ENCODE measurements at places on chromosomes 13 and 19.

DNA sequence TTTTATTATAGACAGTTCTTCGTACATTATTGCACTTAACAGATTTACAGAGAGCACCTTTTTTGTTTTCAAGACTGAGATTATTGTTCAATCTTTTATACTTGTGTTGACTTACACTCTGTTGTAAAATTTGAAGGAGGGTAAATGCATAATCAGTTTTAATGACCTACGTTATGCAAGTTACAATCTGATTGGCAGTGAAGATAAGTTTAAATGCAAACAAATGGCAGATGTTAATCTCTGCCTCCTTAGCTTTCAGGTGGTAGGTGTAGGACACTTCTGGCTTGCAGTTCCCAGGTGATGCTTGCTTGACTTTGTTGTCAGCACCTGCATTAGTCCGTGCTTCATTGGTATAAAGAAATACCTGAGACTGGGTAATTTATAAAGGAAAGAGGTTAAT, 424.9 kb downstream of the FGF9 start:
- DNase-seq: no peak

- no peak for DNase-seq
Measured at GRCh38 chr13:74931698-74932433, 550.1 kb downstream of the TBC1D4 start.

DNA sequence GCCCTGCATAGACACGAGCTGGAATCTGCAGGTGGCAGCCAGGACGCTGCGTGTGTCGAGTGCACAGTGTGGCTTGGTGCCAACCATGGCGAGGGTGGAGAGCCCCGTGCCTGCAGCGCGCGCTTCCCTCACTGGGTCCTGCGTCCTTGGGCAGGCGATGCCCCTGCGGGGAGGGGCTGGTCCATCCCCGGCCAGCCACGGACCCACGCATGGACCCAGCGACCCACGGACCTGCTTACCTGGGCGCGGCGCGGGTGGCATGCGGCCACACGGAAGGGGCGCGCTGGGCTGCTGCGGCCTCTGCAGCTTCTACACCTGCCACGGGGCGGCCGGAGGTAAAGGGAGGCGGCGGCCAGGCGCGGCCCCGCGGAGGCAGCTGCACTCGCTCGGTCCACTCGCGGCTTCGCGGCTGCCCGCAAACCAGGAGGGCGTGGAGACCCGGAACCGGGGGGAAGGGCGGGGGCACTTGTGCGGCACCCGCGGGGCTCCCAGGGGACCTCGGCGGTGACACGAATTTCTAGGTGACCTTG, 569 bp upstream of the MCF2L start:
- DNase-seq: peak; percentile 7

DNA sequence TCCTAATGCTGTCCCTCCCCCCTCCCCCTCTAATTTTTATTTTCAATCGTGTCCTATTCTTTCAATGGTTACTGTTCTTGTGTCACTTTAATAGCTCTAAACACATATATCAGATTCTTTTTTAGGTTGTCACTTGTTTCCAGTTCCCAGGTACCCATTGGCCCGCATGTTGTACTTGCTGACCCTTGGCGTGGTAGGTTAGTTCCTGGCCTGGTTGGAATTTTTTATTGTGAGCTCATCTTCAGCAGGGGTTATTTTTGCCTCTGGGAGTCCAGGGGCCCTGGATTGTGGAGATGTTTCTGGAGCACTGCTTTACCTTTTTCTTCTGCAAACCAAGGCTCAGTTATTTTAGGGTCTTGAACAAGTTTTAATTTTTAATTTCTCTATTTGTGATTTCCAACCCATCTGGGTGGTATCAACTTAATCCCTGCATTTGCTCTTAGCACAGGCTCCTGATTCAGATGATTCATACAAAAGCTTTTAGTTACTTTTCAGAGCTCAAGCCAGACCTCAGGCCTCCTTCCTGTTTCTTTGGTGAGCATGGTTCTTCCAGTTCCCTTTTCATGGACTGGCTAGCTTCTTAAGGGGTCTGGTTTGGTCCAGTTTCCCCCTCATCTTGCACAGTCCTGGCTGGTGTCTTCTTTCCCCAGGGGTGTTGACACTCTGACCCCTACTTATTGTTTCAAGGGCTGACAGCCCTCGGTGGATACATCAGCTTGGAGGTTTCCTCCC, 220.5 kb downstream of the TM9SF2 start:
- no peak for DNase-seq

DNA sequence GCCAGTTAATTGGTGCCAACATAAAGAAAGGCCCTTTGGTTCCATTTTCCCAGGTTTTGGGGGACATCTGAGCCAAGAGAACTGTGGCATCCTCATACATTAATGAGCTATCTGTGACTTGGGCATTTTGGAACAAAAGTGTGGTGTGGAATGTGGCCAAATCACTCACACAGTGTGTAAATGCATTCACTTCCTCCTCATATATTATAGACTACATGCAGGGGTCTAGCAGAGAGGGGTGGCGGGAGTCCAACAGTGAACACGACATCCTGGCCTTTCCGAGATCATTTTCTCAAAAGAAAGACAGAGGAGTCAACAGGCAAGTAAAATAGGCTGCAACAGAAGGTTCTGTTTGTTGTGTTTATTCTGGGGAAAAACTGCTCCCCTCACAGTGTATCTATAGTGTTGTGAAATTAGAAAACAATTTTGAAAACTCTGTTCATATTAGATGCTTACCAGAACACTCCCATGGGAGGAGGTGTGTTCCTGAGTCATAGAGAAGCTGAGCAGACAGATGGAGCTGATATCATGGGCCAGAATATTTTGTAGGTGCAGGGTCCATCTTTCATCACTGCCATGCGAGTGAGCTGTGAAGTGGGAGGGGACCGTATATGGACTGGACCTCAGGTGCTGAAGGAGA, 36.9 kb downstream of the PABPC3 start:
- DNase-seq: no peak

DNA sequence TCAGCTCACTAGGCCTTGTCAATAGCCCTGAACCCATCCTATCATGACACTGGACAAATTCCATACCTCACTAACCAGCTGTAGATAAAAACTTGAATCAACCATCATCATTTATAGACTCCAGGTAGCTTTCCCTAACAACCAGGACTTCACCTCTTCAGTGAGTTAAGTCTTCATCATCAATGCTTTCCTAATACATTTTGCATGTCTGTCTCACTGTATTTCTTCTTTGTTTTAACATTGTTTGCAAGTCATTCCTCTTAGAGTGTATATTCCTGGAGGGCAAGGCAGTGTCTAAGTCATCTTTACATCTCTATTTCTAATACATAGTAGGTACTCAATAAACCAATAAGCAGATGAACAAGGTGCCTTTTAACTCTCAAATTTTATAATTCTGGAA, 123.4 kb upstream of the RFC3 start:
- no peak for DNase-seq

DNA sequence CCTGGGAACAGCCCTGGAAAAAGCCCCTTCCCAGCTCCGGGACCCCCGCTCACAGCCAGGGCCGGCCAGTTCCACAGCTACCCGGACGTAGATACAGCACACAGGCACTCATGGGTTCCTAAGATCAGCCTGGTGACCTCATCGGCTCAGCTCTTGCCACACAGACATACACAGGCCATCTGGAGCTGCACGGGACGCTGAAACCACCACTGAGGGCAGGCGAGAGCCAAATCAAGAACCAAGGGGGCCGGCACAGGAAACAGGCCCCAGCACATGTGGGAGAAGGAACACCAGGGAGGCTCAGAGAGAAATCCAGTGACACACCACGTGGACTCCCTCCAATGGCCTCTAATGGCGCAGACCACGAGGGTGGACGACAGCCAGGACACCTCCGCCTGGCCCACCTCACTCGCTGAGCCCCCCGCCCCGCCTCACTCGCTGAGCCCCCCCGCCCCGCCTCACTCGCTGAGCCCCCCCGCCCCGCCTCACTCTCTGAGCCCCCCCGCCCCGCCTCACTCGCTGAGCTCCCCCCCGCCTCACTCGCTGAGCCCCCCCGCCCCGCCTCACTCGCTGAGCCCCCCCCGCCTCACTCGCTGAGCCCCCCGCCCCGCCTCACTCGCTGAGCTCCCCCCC, 69.7 kb upstream of the C13orf46 start:
- no peak for DNase-seq

DNA sequence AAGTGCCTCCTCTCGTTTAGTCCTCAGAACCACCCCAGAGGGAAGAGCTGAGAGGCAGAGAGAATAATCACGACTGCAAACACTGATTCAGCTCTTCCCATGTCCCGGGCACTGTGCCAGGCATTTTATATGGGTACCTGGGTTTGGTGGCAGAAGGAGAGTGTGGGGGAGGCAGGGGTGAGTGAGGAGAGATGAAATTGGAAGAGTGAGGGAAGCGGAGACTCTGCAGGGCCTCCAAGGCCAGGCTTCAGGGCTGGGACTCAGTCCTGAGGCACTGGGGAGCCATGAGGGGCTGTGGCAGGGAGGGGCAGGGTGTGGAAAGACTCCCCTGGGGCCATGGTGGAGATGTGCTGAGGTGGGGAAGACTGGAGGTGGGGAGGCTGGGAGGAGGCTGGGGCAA, 8.7 kb downstream of the SYNGR4 start:
- DNase-seq: no peak

DNA sequence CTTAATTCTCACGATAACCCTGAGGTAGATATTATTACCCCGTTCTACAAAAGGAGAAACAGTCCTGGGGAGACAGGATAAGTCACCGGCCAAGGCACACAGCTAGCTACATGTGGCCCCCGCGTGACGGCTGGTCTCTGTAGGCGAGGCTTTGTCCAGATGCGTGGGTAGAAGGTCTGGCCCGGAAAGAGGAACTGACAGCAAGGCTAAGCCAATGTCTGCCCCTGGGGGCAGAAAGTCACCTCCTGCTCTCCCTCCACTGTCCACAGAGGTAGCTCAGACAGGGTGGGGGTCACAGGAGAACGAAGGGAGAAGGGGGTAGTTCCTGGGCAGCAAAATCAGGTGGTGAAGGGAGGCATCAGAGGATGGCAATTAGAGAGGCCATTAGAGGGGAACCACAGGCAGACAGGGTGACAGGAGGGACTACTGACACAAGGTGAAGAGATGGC, 1.8 kb downstream of the APOC4 start:
- DNase-seq: no peak

- no peak for DNase-seq
Measured at GRCh38 chr13:45349438-45349837, 8.5 kb upstream of the TPT1 start.

DNA sequence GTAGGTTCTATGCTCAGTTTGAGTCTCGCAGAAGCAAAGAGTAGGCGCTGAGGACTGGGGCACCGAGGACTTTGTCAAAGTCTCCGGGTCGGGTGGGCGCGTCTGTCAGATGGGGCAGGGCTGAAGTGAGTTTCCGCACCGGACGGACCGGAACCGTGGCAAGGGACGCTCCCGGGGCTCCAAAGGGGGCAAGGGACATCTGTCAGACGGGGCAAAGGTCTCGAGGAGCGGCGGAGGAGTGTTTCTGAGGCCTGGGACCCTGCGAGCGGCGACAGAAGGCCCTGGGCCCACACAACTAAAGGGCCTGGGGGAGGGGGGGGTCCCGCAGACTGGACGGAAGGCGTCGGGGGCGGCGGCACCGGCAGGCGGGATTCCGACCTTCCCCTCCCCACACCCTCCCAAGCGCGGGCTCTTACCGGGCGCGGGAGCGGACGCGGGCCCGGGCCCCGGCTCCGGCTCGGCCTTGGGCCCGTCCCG, 13.3 kb upstream of the AKAP8L start:
- no peak for DNase-seq

- DNase-seq: no peak
Measured at GRCh38 chr13:29538652-29539040, 56.8 kb downstream of the SLC7A1 start.

GRCh38 chr13:97802213-97802612, 151.3 kb upstream of the IPO5 start:
- no peak for DNase-seq

DNA sequence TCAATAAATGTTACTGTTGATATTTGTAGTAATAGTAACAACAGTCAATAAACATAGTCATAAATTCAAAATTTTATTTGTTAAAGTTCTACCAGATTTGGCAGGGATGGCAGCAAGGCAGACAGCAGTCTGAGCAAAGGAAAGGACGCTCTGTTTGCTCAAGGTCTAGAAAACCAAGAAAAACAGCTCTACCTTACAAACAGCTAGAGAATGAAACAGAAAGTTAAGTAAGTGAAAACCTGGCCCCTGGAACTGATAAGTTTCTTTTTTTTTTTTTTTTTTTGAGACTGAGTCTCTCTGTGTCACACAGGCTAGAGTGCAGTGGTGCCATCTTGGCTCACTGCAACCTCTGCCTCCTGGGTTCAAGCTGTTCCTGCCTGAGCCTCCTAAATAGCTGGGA, 27.9 kb downstream of the ENOX1 start:
- no peak for DNase-seq

DNA sequence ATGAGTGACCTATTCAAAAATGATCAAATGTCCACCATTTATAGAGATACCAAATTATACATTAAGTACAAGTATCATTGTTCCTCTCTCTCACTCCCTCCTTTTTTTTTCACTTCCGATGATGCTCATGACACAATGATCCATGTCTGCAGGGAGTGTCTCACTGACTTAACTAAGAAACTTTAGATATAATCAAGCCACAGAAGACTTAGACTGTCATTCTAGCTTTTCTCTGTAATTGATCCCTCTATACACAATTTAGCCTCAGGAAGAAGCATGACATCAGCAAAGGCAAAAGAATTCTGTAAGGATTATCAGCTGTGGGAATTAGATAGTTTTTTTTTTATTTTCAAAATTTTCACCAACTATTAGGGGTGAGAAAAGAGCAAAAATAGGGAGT, 734.9 kb upstream of the PCDH9 start:
- DNase-seq: no peak

DNA sequence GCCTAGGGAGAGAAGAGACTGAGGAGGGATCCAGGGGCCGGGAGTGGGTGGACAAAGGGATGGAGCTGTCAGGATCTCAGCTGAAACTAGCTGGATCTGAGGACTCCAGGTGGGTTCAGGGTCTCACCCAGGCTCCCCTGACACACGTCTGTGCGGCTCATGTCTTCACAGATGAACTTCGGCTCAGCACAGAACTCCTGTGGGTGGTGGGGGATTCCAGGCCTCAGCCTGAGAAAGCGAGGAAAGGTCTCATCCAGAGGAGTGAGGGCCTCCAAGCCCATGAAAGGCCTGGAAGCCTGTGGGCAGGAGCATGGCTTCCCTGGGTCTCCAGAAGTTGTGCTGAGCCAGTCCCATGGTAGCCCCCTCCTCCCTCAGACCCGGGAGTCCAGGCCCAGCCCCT, 1.4 kb downstream of the CAPN12 start:
- no peak for DNase-seq
